ENCODE measurements at places on chromosomes 7 and 10.
A peak's percentile ranks its signal among the peaks of the same experiment; 100 is the strongest.

DNA sequence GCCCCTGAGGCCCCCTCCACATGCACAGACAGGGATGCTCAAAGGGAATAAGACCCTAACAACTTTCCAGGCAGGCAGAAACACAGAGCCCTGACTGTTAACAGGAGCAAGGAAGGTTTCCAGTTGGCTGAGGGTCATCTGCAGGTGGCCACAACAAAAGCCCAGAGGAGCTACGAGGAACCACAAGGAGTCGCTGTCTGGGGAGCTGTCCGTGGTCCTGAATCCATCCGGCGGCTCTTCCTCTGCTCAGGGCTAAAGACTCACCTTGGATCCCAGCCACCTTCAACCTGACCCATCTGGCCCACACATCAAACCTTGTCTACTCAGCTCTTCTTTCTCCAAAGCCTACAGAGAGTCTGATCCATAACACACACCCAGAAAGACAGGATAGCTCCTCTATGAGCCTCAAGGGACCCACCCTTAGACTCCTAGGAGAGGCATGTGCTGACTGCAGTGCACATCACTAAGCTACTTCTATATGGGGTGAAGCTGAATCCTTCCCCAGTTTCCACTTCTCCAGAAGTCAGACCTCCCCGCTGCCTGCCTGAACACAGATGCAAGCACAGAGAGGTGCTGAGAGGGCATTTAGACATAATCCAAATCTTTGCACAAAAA, 104.0 kb downstream of the SLIT1 start:
- peak; percentile 52 for DNase-seq

DNA sequence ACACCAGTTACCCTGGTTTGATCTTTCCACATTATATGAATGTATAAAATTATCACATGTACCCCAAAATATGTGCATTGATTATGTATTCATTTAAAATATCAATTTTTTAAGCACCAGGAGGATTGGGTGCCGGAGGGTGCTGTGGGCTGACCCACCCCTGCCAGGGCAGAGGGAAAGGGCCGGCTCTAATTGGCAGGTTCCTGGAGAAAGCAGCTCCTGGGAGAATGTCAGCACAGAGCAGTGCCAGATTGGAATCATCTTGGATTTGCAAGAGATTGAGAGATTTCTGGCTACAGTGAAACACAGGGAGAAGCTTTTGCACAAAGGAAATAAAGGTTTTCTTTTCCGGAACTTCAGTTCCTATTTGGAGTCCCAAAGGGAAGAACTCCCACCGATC, 264.4 kb upstream of the TCERG1L start:
- DNase-seq: no peak

DNA sequence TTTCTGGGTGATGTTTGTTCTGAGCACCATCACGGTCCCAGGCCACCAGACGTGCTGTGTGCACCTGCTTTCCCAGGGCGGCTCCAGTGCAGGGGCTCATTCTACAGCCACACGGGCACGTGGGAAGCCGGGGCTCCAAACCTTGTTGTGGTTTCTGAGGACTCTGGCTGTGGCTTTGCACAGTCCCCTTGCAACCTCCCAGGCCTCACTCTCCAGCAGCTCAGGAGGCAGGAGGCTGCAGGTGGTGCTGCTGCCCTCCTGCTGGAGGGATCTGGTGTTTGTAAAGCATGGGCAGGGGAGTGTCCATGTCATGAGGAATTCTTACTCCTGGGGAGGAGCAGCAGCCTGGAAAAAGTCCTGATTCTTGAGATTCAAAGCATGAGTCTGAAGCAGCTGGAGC, 54.3 kb downstream of the INSYN2A start:
- DNase-seq: peak; percentile 14

- DNase-seq: no peak
Measured at GRCh38 chr7:158950914-158951635, 94.7 kb downstream of the DYNC2I1 start.

DNA sequence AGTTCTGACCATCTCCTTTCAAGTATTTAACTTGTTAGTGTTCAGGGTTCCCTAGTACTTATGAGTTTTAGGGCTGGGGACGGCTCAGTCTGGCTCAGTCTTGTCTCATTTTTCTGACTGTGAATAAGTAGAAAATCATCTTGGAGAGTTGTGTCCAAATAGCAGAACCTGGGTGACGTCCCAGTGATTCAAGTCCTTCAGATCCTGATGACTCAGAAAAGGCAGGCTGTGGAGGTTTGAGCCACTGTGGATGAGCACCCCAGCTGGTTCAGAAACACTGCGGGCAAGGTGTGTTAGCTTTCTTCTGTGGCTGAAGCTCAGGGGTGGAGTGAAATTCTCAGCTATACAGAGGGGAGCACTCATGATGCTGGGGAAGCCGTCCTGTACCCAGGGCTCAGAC, 154.4 kb upstream of the NPY start:
- no peak for DNase-seq

- DNase-seq: peak; percentile 42
Measured at GRCh38 chr10:104336821-104337467, 1.3 kb downstream of the ITPRIP start.

- DNase-seq: no peak
Measured at GRCh38 chr7:77786018-77786417, 12.2 kb downstream of the TMEM60 start.

GRCh38 chr7:133026210-133026859, 55.6 kb downstream of the CHCHD3 start:
- no peak for DNase-seq

GRCh38 chr10:113175176-113175575, 225.1 kb downstream of the TCF7L2 start:
- DNase-seq: no peak

DNA sequence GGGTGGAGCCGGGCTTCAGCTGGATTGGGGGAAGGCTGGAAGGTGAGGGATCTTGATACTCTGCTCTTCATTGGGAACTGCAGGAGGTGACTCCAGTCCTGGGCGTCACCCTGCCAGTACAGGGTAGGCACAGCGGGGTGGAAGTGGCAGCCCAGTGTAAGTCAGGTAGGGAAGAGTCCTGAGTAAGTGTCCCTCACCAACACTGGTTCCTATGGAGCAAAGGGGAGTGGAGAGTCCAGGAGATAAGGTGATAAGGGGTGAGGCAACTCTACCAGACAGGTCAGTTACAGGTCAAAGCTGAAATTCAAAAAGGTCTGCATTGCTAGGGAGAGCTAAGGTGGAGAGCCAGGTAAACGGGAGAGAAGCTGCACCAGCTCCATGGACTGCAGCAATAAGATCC, 145.6 kb upstream of the NFE2L3 start:
- no peak for DNase-seq

GRCh38 chr10:110843031-110843430, 28.7 kb upstream of the PDCD4 start:
- no peak for DNase-seq

- DNase-seq: no peak
Measured at GRCh38 chr7:70660154-70660818, 471.7 kb upstream of the GALNT17 start.
